Stimulated activated CD4-positive, alpha-beta T cell treated with anti-CD3 and anti-CD28 coated beads, Interleukin-1b, Interleukin-23, amount 100 ng/mL, for 24 hours (primary cell): ENCODE measurements at places on chromosomes 13 and 19.

GRCh38 chr19:33756177-33756576, 40.5 kb upstream of the KCTD15 start:
- DNase-seq: no peak

DNA sequence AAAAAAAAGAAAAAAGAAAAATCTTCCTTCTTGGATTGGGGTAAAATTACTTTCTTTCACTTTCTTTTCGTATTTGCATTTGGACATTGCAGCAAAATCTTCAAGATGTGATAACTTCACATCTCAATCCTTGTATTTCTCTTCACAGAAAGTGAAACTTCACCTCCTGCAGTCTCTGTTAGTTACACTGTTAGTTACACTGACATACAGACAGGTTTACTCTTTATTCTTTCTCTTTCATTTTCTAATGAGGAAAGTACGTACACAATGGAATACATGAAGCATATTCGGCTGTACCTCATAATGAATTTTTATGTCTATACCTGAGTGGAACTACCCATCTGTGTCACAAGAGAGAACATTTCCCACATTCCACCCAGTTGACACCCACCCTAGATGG, 459.1 kb upstream of the GPC6 start:
- DNase-seq: no peak

DNA sequence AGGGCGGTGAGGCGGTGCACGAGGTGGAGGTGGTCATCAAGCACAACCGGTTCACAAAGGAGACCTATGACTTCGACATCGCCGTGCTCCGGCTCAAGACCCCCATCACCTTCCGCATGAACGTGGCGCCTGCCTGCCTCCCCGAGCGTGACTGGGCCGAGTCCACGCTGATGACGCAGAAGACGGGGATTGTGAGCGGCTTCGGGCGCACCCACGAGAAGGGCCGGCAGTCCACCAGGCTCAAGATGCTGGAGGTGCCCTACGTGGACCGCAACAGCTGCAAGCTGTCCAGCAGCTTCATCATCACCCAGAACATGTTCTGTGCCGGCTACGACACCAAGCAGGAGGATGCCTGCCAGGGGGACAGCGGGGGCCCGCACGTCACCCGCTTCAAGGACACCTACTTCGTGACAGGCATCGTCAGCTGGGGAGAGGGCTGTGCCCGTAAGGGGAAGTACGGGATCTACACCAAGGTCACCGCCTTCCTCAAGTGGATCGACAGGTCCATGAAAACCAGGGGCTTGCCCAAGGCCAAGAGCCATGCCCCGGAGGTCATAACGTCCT, 9.4 kb upstream of the PROZ start:
- DNase-seq: no peak

DNA sequence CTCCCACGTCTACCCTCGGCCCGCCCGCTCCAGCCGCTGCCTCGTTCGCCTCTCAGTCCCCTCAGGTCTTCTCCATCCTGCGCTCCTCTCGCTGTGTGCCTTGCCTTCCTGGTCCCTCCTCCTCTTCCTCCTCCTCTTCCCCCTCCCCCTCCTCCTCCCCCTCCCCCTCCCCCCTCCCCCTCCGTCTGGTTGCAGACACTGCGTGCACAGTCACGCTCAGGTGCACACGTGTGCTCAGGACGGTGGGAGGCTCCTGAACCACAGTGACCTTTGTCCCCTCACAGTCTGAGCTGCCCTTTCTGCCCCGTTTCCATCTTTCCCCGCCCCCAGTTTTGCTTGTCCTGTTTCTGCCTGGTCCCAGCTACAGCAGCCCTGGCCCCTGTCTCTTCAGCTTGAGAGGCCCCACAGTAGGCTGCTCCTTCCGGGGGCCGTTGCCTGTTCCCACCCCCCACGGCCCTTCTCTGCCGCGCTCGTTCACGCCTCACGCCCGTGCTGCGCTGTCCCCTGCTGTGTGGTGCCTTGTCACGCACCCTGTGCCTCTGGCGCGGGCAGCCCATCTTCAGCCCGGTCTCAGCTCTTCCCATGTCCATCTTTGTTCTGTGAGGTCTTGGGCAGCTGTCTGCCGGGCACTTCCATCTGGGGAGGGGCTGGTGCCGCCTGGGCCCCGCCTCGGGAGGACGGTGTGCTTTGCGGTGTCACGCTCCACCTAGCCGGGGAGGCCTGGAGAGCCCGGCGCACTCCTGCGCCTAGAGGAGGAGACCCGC, 13.8 kb upstream of the RPS15 start:
- no peak for DNase-seq

DNA sequence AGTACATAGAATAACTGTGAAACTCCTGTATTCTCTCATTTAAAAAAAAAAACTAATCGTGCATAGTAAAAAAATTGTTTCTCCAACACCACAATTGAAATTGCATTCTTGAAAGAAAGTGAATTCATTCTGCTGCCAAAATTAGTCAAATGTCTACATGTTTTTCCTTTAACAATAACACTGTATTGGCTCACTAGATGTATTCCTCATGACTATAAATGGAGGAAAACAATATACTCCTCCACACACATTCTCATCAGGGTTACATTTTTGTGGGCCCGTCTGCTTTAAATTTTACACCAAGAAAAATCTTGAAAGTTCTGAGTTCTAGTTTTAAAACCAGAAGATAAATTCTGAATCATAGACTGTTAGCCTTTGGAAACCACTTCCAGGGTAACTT, 233.6 kb downstream of the KLF12 start:
- no peak for DNase-seq
